Stimulated activated CD4-positive, alpha-beta T cell treated with anti-CD3 and anti-CD28 coated beads, Interleukin-15, amount 100 ng/mL, for 48 hours (primary cell): ENCODE measurements at places on chromosomes 6 and 20.
A peak's percentile ranks its signal among the peaks of the same experiment; 100 is the strongest.

- DNase-seq = no peak
These were observed 59.0 kb downstream of the SGK1 start for GRCh38 chr6:134258849-134259306.

GRCh38 chr20:40982415-40983145 is 46.0 kb upstream of the TOP1 start:
- DNase-seq = no peak

GRCh38 chr6:55175078-55176049 is 1.0 kb downstream of the HCRTR2 start:
- no peak for DNase-seq

GRCh38 chr20:17500826-17501225 is 30.4 kb downstream of the BFSP1 start:
- DNase-seq = no peak

DNA sequence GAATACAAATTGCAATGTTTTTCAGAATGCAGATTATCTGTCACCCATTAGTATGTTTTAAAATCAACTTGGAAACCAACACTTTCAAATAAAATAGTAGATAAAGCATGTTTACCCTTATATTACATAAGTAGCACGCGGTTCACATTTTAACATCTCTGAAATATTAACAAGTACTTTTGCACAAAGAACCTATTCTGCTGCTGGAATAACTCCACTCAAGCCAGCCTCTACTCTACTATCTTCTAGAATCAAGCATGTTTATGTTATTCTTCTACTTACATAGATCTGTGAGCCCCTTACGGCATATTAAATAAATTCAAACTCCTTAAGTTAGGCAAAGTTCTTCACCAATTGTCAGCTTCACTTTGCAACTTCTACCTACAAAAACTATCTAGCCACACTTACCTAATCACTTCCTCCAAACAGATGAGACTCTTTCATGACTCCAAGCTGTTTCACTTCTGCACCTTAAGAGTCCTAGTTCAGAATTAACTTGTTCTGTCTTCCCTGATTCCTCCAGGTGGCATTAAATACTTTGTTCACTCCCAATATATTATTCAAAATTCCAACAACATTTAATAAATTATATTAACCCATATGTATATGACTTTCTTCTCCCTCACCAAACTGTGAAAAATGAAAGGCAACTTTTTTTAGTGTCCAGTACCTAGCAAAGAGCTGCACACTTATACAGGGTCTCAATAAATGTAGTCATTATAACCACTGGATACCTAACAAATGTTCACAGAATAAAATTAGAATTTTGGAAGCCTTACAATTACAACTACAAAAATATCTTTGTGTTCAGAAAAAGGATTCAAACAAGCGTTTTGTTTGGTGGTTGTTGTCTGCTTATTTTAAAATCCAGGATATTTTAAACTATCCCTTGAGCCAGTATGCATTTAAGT is 12.1 kb downstream of the CEP85L start:
- no peak for DNase-seq

- no peak for DNase-seq
These were observed 353.1 kb upstream of the TSHZ2 start for GRCh38 chr20:52619101-52619500.

- no peak for DNase-seq
These were observed 8.4 kb downstream of the IRF4 start for GRCh38 chr6:399785-400534.

- peak; percentile 87 for DNase-seq
These were observed 6.4 kb upstream of the TAF8 start for GRCh38 chr6:42043787-42044475.

GRCh38 chr6:108174371-108175175 is 8.8 kb downstream of the NR2E1 start:
- no peak for DNase-seq

- peak; percentile 70 for DNase-seq
These were observed 2.7 kb upstream of the EEF1A1 start for GRCh38 chr6:73523434-73524123.

- DNase-seq = no peak
These were observed 28.9 kb upstream of the SCGN start for GRCh38 chr6:25623065-25623464.

GRCh38 chr20:58374906-58375758 is 13.9 kb upstream of the VAPB start:
- no peak for DNase-seq

- DNase-seq = no peak
These were observed 38.2 kb downstream of the MBOAT1 start for GRCh38 chr6:20173833-20174792.

- no peak for DNase-seq
These were observed 22.2 kb upstream of the CCN5 start for GRCh38 chr20:44692932-44693480.

- no peak for DNase-seq
These were observed 60.6 kb downstream of the OTOR start for GRCh38 chr20:16808796-16809195.

GRCh38 chr6:49504666-49505065 is 4.9 kb downstream of the GLYATL3 start:
- no peak for DNase-seq

DNA sequence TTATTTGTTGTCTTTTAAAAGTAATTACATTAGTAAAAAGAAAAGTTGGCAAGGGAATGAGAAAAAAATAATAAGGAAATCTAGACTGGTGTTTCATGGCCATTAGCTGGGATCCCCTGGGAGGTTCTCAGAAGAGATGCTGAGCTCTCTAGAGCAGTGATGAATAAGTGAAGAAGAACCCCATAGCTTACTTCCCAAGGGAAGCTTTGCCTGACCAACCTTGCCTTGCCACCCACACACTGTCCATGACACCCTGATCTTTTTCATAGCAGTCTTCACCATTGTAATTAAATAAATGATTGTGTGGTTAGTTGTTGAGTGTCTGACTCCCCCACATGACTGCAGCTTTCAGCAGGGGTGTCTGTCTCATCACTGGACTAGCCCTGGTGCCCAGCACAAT is 5.9 kb downstream of the C6orf163 start:
- DNase-seq = no peak

GRCh38 chr6:133610227-133610840 is 278.6 kb upstream of the TCF21 start:
- no peak for DNase-seq
